ENCODE measurements at places on chromosomes 3 and 15. TPM values are rescaled to one million over a fixed set of nuclear protein-coding genes. Genes with fewer than 3 reads are reported as not detected.

The FRMD5 gene
- 1.1 TPM for total RNA-seq

DNA sequence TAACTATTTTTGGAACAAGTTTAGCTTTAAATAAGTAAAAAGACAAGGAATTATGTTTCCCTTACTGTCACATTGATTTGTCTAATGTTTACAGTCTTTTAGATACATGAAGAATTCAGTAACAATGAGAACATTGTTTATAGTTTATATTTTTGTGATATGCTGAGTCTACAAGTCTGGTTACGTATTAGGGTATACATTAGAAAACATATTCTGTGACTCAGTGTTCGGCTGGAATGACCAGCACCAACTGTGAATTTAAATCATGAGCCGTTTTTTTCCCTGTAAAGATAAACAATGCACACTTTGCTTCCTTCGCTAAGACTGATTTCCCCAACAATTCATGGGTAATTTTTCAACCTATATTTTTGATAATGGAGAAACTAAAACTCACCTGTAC is 131.5 kb downstream of the DUT start:
- H3K27ac ChIP-seq = no peak overlapping the region
- peaks cover 1% of the 10 kb centered on the region for H3K36me3 ChIP-seq
- DNase-seq = no peak
- no peak overlapping the region for H3K4me3 ChIP-seq
- H3K4me1 ChIP-seq = no peaks in the 10 kb centered on the region

DNA sequence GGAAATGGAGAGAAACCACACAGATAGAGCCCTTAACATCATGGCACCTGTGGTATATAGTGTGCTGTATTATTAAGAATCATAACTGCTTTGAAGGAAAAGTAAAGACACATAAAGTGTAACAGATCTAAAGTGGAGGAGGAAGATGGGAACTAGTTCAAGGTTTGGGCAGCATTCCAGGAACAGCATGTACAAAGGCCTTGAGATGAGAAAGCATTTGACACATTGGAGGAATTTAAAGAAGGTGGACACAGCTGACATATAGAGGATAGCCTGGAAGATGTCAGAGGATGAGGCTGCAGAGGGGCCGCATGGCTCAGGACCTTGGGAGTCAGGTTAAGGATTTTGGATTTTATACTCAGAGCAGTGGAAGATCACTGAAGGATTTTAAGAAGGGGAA is 39.0 kb downstream of the LRTM1 start:
- DNase-seq = no peak
- H3K4me1 ChIP-seq = no peaks in the 10 kb centered on the region
- no peak overlapping the region for H3K27ac ChIP-seq
- H3K4me3 ChIP-seq = no peak overlapping the region

DNA sequence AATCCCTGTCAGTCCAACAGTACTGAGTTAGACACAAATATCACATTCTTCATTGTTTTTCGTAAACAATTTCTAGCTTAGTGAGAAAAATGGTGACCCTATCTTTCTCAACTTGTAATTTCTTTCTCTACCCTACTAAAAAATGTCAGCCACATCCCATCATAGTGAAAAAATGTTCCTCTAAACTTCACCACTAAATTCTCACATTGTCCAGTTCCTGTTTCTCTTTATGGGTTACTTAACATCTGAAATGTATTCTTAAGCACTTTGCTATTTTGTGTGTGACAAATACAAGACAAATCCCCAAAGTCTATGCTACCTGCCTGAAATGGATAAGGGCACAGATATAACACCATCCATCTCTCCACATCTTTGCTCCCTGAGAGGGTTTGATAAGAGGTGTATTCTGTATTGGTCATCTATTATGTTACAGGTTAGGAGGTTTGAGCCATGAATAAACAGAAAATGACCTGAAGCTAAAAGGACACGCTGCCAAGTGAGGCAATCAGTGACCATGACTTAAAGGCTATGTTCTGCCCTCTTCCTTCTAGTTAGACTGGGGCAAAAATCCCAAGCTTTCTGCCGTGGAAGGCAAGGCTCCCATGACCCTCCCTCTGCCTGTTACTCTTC is 118.2 kb downstream of the GADL1 start:
- H3K4me1 ChIP-seq = no peaks in the 10 kb centered on the region
- no peaks in the 10 kb centered on the region for H3K36me3 ChIP-seq
- no peak overlapping the region for H3K4me3 ChIP-seq
- no peak overlapping the region for H3K27ac ChIP-seq
